ENCODE measurements at places on chromosomes 6 and 20. TPM values are rescaled to one million over a fixed set of nuclear protein-coding genes. Genes with fewer than 3 reads are reported as not detected.

MICB gene
- 41.5 TPM for total RNA-seq

SPATA25 gene
- 1.7 TPM for total RNA-seq

WFDC5 gene
- not detected for total RNA-seq

FAM50B gene
- 11.2 TPM for total RNA-seq

DACT2 gene
- total RNA-seq = not detected

PBOV1 gene
- not detected for total RNA-seq

DYNLRB1 gene
- total RNA-seq = 96.8 TPM

SMOC2 gene
- not detected for total RNA-seq

PKIB gene
- 1.3 TPM for total RNA-seq

ENPP1 gene
- 0.23 TPM for total RNA-seq

NTSR1 gene
- 0.37 TPM for total RNA-seq

BPIFB1 gene
- total RNA-seq = not detected

- H3K27me3 ChIP-seq = peaks cover 24% of the 10 kb centered on the region
- DNase-seq = no peak
- peaks cover 23% of the 10 kb centered on the region for H3K4me1 ChIP-seq
- H3K4me3 ChIP-seq = peak overlapping the region; percentile 52
- peaks cover 6% of the 10 kb centered on the region for H3K36me3 ChIP-seq
- H3K27ac ChIP-seq = peak overlapping the region; percentile 37
These were observed 15.0 kb downstream of the CALHM6 start for GRCh38 chr6:116476002-116476678.

DNA sequence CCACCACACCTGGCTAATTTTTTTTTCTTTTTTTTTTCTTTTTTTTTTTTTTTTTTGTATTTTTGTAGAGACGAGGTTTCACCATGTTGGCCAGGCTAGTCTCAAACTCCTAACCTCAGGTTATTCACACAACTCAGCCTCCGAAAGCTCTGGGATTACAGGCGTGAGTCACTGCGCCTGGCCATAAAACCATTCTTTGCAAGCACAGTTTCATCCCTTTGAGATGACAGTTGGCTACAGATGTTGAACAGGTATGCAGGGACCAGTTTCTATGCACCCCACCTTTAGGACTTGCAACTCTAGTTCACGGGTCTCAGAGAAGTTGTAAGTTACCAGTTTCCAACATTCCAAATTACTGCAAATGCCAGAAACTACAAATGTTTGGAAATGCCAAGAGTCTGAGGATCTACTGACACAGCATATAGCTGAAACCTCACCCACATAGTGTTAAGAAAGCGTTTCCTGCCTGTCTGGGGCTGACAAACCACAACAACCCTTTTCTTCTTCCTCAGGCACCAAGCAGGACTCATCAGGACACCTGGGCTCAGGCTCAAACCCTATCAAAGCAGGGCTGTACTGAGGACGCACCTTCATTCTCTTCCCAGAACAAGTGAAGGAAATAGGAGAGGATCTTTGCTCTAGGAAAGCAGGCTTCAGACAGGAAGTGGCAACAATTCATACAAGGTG lies 22.9 kb downstream of the ARHGAP18 start:
- peaks cover 53% of the 10 kb centered on the region for H3K4me1 ChIP-seq
- no peaks in the 10 kb centered on the region for H3K27me3 ChIP-seq
- peaks cover 11% of the 10 kb centered on the region for H3K36me3 ChIP-seq
- DNase-seq = peak; percentile 36

GRCh38 chr6:110285306-110286060 lies 72.7 kb downstream of the METTL24 start:
- H3K27me3 ChIP-seq = no peaks in the 10 kb centered on the region
- no peak overlapping the region for H3K27ac ChIP-seq
- peaks cover 2% of the 10 kb centered on the region for H3K4me1 ChIP-seq
- no peaks in the 10 kb centered on the region for H3K36me3 ChIP-seq
- no peak overlapping the region for H3K4me3 ChIP-seq

GRCh38 chr6:33759887-33760629 lies 13.4 kb upstream of the IP6K3 start:
- no peak overlapping the region for H3K4me3 ChIP-seq
- peaks cover 8% of the 10 kb centered on the region for H3K27me3 ChIP-seq
- DNase-seq = no peak
- H3K4me1 ChIP-seq = no peaks in the 10 kb centered on the region
- no peaks in the 10 kb centered on the region for H3K36me3 ChIP-seq
- H3K27ac ChIP-seq = no peak overlapping the region

- H3K4me3 ChIP-seq = no peak overlapping the region
- H3K36me3 ChIP-seq = no peaks in the 10 kb centered on the region
- H3K4me1 ChIP-seq = no peaks in the 10 kb centered on the region
- no peak overlapping the region for H3K27ac ChIP-seq
These were observed 371.0 kb downstream of the TENT5A start for GRCh38 chr6:81381382-81381916.

GRCh38 chr6:63636518-63637021 lies 968 bp downstream of the PHF3 start:
- no peaks in the 10 kb centered on the region for H3K27me3 ChIP-seq
- DNase-seq = peak; percentile 56
- H3K36me3 ChIP-seq = no peaks in the 10 kb centered on the region
- H3K27ac ChIP-seq = peak overlapping the region; percentile 99
- peak overlapping the region; percentile 98 for H3K4me3 ChIP-seq
- H3K4me1 ChIP-seq = peaks cover 35% of the 10 kb centered on the region

GRCh38 chr20:911882-912600 lies 4.1 kb downstream of the ANGPT4 start:
- H3K27me3 ChIP-seq = peaks cover 8% of the 10 kb centered on the region
- no peak overlapping the region for H3K4me3 ChIP-seq
- peaks cover 2% of the 10 kb centered on the region for H3K4me1 ChIP-seq

GRCh38 chr6:128310451-128310850 lies 209.9 kb downstream of the PTPRK start:
- H3K36me3 ChIP-seq = peaks cover 41% of the 10 kb centered on the region
- no peak for DNase-seq
- peaks cover 2% of the 10 kb centered on the region for H3K27me3 ChIP-seq
- H3K27ac ChIP-seq = no peak overlapping the region

DNA sequence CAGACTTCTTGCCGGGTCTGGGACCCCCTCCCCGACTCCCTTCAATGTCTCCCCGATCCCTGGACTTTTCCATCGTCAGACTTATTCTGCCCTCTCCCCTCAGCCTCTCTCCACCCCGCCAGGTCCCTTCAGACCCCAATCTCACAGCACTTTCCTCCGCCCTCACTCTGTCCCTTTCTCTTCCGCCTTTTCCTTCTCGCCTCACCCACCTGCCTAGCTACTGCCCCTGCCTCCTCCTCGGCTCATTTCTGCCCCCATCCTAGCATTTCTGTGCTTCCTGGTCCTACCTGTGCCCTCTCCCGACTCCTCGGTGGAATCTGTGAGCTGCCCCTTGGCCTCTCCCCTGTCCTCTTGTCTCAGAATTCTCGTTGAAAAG lies 616 bp downstream of the CHMP4B start:
- H3K36me3 ChIP-seq = peaks cover 26% of the 10 kb centered on the region
- no peaks in the 10 kb centered on the region for H3K27me3 ChIP-seq
- H3K4me1 ChIP-seq = peaks cover 25% of the 10 kb centered on the region
- DNase-seq = peak; percentile 43

GRCh38 chr6:118865100-118865391 lies 28.9 kb upstream of the ASF1A start:
- no peak overlapping the region for H3K27ac ChIP-seq
- H3K4me1 ChIP-seq = peaks cover 24% of the 10 kb centered on the region
- H3K4me3 ChIP-seq = peak overlapping the region; percentile 79

DNA sequence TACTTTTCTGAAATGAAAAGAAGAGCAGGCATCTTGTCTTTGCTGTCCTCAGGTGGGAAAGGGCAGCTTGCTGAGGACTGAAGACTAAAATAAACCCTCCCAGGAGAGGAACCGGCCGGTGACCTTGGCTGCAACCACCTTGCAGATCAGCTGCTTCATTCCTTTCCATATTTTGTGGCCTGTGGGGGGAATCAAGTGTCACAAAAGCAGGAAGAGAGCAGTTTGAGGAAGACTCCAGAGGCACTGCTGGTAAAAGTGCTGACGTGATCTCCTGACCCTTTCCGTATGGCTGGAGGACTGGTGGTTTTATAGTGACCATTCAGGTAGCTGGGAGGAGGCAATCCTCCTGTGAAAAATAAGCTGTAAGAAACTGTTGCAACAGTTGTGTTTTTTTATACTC lies 157.0 kb downstream of the PLCB4 start:
- H3K27me3 ChIP-seq = no peaks in the 10 kb centered on the region
- no peaks in the 10 kb centered on the region for H3K36me3 ChIP-seq
- no peak for DNase-seq
- no peak overlapping the region for H3K27ac ChIP-seq

- H3K4me1 ChIP-seq = peaks cover 8% of the 10 kb centered on the region
- H3K27ac ChIP-seq = no peak overlapping the region
- no peak overlapping the region for H3K4me3 ChIP-seq
- H3K36me3 ChIP-seq = peaks cover 3% of the 10 kb centered on the region
- no peaks in the 10 kb centered on the region for H3K27me3 ChIP-seq
- DNase-seq = no peak
These were observed 246.2 kb downstream of the HIVEP2 start for GRCh38 chr6:142698751-142699150.

- H3K4me3 ChIP-seq = no peak overlapping the region
- DNase-seq = no peak
- H3K27me3 ChIP-seq = peaks cover 4% of the 10 kb centered on the region
- H3K4me1 ChIP-seq = no peaks in the 10 kb centered on the region
These were observed 538.6 kb upstream of the MARCKS start for GRCh38 chr6:113318575-113318917.

DNA sequence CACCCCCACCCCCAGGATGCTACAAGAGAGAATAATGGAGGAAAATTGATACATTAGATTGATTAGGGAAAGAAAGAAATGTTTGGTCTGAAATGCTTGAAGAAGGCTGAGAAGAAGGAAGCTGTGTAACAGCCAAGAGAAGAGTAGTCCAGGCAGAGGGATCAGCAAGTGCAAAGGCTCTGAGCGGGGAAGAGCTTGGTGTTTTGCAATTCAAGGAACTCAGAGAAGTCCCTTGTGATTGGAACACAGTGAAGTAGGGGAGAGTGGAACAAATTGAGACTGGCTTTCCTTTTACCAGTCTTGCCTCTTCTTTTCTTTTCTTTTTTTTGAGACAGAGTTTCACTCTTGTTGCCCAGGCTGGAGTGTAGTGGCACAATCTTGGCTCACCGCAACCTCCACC lies 76.6 kb upstream of the CHD6 start:
- peak overlapping the region; percentile 64 for H3K4me3 ChIP-seq
- peaks cover 13% of the 10 kb centered on the region for H3K4me1 ChIP-seq
- no peaks in the 10 kb centered on the region for H3K27me3 ChIP-seq
- peak overlapping the region; percentile 60 for H3K27ac ChIP-seq
